Naive B cell (primary cell): ENCODE measurements at places on chromosomes 13 and 19. TPM values are rescaled to one million over a fixed set of nuclear protein-coding genes. Genes with fewer than 3 reads are reported as not detected.

DNA sequence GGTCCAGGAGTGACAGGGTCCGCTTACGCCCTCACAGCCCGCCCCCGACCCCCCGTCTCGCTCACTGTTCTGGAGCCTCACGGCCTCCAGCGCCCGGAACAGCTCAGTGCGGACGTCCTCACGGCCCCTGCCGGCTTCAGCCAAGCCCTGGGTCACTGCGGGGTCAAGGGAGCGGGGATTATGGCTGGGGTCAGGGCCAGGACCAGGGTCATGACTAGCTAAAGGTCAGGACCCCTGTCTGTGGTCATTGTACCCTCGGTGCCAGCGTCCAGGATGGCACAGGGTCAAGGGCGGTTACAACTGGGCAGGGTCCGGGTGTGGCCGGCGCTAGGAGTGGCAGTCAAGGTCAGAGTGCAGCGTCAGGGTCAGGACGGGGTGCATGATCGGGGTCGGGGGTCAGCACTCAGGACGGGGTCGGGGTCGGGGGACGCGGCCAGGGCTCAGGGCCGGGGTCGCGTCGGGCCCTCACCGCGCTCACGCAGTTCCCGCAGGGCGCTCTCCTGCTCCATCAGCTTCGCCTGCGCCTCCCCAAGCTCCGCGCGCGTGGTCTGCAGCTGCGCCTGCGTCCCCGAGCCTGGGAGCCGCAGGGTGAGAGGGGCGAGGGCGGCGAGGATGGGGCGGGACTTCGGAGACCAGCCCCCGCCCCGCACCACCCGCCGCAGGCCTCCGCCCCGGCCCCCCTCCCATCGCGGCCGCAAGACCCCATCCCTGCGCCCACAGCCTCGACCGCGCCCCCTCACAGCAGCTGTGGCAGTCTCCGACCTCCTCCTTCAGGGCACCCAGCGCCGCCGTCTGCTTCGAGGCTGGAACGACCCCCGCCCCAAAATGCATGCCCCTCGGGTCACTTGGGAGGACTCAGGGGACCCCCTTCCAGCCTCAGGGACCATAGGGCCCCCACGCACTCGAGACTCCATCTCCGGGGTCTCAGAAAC is 1.4 kb downstream of the CLEC4G start:
- peaks cover 37% of the 10 kb centered on the region for H3K4me1 ChIP-seq
- peaks cover 7% of the 10 kb centered on the region for H3K36me3 ChIP-seq
- no peak for DNase-seq
- H3K27me3 ChIP-seq: peaks cover 10% of the 10 kb centered on the region
- peak overlapping the region; percentile 83 for H3K4me3 ChIP-seq
- H3K27ac ChIP-seq: peak overlapping the region; percentile 76

DNA sequence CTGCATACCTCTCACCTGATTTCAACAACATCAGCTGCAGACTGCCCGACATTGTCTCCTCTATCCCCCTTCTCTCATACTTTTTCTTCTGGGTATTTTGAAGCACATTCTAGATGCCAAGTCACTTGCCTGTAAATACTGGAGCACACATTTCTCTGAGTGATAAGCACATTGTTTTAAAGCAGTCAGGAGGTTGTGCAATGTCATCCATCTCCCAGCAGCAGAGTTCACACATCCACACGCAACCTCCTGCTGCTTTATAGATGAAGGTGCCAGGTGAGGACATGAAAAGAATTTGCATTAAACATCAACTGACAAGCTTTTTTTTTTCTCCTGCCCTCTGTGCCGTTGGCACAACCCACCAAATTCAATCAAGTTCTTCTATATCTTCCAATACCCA is 5.5 kb downstream of the UPK1A start:
- H3K27me3 ChIP-seq: peaks cover 50% of the 10 kb centered on the region
- H3K36me3 ChIP-seq: peaks cover 6% of the 10 kb centered on the region
- DNase-seq: no peak
- no peak overlapping the region for H3K27ac ChIP-seq

- H3K4me1 ChIP-seq: peaks cover 48% of the 10 kb centered on the region
- H3K27me3 ChIP-seq: no peaks in the 10 kb centered on the region
- H3K4me3 ChIP-seq: peak overlapping the region; percentile 54
- H3K27ac ChIP-seq: peak overlapping the region; percentile 83
- DNase-seq: peak; percentile 51
Measured at GRCh38 chr13:98476538-98476966, 100.4 kb downstream of the STK24 start.

- no peaks in the 10 kb centered on the region for H3K36me3 ChIP-seq
- H3K4me1 ChIP-seq: peaks cover 7% of the 10 kb centered on the region
- H3K4me3 ChIP-seq: no peak overlapping the region
Measured at GRCh38 chr13:32391101-32391619, 36.8 kb downstream of the N4BP2L1 start.

DNA sequence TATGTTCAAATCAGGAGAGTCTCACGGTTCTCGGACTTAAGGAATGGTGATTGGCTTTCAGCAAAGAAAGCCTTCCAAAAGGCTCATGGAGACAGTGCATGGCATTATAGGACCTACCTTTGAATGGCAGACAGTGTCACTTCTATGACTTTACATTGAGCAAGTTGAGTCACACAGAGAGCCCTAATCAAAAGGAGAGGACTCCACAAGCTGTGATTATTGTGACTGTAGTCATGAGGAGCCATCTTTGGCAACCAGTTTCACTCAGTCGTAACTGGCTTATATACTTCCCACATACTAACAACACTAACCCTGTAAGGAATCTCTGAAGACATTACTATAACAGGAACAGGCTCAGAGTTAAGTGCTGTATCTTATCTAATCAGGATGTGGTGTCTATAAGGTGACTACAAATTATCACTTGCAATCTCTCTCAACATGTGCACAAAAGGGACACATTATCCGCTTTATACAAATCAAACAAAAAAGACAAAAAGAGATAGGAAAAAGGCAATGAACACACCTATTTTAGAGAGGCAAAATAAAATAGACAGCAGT is 6.1 kb downstream of the LGALS14 start:
- peaks cover 14% of the 10 kb centered on the region for H3K27me3 ChIP-seq
- H3K4me3 ChIP-seq: no peak overlapping the region
- no peak overlapping the region for H3K27ac ChIP-seq
- no peaks in the 10 kb centered on the region for H3K36me3 ChIP-seq
- no peak for DNase-seq

DNA sequence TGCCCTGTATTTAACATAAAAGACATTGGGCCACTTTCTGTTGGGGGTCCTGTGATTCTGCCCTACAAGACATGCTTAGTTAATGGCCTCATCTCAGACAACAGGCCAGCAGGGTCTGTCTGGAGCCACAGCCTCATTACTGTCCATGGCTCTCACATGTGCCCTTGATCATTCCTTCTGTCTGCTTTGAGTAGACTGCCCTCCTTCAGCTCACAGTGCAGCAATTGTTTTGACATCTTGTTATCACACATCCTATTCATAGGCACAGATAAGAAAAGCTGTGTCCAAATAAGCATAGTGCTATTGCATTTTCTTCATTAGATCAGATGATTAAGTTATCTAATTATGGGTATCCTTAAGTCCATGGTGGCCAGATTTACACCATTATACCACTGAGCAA is 127.9 kb downstream of the KCTD12 start:
- no peaks in the 10 kb centered on the region for H3K36me3 ChIP-seq
- DNase-seq: no peak
- no peak overlapping the region for H3K27ac ChIP-seq
- H3K4me1 ChIP-seq: no peaks in the 10 kb centered on the region
- no peaks in the 10 kb centered on the region for H3K27me3 ChIP-seq

- no peaks in the 10 kb centered on the region for H3K36me3 ChIP-seq
- H3K4me1 ChIP-seq: peaks cover 27% of the 10 kb centered on the region
- DNase-seq: no peak
- no peak overlapping the region for H3K27ac ChIP-seq
Measured at GRCh38 chr13:40132249-40132648, 476.8 kb downstream of the COG6 start.

DNA sequence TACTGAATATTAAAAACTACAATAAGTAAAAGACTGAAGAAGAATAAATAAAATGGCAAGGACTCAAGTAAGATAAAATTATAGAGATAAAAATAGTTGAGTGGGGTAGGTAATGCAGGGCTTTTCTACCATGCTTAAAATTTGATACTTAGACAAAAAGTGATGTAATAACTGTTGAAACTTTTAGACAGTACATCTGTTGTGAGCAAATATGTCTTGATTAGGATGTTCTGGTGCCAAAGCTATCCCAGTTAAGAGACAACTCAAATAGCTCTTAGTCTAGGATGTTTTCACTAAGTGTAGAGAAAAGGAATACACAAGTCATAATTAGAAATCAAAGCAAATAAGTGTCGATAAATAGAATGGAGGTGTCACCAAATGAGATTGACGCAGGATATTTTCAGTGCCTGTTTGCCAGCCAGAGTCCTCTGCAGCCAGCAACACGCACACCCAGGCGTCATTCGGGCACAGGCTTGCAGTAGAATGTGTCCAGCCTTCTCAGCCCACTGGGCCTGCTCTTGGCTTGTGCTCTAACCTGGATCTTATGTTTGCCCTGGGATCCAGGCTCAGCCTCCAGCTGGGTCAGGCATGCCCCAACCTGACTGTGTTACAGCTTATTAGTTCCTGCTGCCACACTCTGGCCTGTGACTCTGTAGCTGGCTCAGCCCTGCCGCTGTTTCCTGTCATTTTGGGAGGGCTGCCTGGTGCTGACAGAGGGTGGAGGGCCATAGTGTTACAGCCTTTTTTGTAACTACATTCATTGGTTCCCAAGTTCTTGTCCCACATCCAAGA is 766.2 kb downstream of the PCDH17 start:
- H3K4me3 ChIP-seq: no peak overlapping the region
- no peak overlapping the region for H3K27ac ChIP-seq
- H3K4me1 ChIP-seq: no peaks in the 10 kb centered on the region
- no peaks in the 10 kb centered on the region for H3K27me3 ChIP-seq
- H3K36me3 ChIP-seq: no peaks in the 10 kb centered on the region

GRCh38 chr19:336067-336614 is 8.5 kb downstream of the MIER2 start:
- H3K4me1 ChIP-seq: peaks cover 31% of the 10 kb centered on the region
- H3K36me3 ChIP-seq: peaks cover 15% of the 10 kb centered on the region
- no peaks in the 10 kb centered on the region for H3K27me3 ChIP-seq
- DNase-seq: no peak

DNA sequence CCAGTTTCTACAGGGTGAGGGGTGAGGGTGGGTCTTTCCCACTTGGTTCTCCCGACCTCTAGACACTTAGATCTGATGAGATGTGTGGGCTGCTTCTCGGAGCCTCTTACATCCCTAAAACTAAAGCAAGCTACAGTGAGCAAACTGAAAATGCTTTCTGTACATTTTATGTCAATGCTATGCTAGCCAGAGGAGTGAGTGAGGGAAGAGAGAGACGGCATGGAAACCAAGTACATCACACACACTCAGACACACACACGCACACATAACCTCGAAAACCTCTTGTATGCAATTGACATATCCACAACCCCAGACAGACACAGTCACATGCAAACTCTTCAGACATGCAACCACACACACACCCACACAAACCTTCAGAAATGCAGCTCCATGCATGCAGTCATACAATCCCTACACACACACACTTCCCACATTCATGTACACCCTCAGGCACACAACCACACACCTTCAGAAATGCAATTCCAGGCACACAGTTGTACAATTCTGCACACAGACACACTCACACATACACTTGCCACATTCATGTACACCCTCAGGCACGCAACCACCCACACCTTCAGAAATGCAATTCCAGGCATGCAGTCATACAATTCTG is 1.4 kb downstream of the SLC1A6 start:
- peaks cover 8% of the 10 kb centered on the region for H3K36me3 ChIP-seq
- DNase-seq: no peak
- peaks cover 16% of the 10 kb centered on the region for H3K4me1 ChIP-seq

DNA sequence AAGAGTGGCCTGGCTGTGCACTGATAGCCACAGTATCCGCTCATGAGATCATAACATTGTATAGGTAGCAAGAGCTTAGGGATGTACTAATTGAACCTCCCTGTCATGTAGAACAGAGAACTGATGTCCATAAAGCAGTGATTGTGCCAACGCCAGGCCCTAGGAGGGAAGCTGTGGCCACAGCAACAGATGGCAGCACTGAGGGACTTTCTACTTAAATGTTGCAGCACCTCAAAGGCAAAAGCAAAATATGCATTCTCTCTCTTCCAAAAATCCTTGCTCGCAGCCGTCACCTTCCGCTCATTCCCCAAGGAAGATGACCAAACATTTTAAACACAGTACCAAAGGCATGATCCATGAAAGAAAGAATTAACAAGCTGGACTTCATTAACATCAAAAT is 32.3 kb downstream of the COL4A1 start:
- no peaks in the 10 kb centered on the region for H3K36me3 ChIP-seq
- DNase-seq: no peak
- no peak overlapping the region for H3K27ac ChIP-seq
- no peaks in the 10 kb centered on the region for H3K4me1 ChIP-seq
- H3K27me3 ChIP-seq: peaks cover 15% of the 10 kb centered on the region
- H3K4me3 ChIP-seq: no peak overlapping the region

DNA sequence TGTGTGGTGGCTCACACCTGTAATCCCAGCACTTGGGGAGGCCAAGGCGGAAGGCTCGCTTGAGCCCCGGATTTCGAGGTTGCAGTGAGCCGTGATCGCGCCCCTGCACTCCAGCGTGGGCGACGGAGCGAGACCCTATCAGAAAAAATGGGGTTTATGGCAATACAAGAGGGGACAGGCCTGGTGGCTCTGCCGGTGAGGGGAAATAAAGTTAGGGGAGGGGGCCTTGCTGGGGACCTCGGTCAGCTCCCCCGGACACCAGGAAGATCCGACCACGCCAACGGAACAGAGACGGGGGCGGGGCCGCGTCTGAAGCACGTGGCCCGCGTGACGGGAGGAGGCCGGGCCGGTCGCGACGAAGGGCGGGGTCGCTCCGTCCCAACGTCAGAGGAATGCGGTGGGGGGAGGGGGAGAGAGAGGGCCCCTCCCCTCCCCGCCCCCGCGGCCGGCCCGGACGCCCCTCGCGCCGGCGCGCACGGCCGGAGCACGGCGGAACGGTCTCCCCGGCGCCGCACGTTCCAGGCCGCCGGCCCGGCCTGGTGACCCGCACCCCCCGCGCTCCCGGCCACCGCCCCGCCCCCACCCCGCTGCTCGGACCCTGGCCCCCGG is 1.9 kb upstream of the HNRNPL start:
- H3K27me3 ChIP-seq: no peaks in the 10 kb centered on the region
- peaks cover 38% of the 10 kb centered on the region for H3K4me1 ChIP-seq
- H3K36me3 ChIP-seq: no peaks in the 10 kb centered on the region
- peak overlapping the region; percentile 100 for H3K27ac ChIP-seq
- DNase-seq: peak; percentile 93
- peak overlapping the region; percentile 71 for H3K4me3 ChIP-seq

The SOX1 gene
- not detected for polyA plus RNA-seq

The IGSF23 gene
- polyA plus RNA-seq: not detected

The CPB2 gene
- not detected for polyA plus RNA-seq

The DCT gene
- not detected for polyA plus RNA-seq
